ENCODE measurements at places on chromosomes 4 and X.
A peak's percentile ranks its signal among the peaks of the same experiment; 100 is the strongest.

DNA sequence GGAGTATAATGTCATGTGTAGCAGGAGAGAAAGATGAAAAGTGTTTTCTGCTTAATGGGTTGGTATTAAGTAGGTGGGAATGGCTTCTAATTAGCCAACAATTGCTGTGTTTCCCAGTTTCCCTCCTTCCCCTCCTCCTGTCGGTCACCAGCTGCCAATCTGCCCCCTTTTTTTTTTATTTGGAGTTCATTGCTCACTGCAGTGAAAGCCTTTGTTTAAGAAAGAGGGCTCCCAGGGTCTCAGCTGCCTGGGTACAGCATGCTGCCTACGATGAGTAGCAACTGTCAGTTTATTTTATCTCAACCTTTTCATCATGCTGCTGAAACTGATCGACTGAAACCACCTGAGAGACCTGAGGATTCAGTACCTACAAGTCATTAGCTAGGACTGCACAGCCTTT, 149.0 kb downstream of the POU4F2 start:
- no peak for DNase-seq

- DNase-seq, result peak; percentile 46
These were observed 4.3 kb upstream of the RBM3 start for GRCh38 chrX:48569958-48570357.

DNA sequence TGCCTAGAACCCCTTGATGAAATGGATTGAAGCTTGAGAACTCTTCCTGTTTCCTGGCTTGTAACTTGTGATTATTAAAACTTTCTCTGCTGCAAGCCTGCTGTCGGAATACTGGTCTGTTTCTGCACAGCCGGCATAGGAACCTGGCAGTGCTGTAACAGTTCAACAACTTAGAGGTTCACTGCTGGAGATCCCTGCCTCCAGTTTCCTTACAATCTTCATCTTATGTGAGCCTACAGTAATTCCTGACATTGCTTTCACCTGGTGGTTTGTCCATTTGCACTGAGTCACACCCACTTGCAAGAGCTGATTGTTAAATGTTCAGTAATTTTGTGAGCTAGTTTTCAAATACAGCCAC, 1.3 kb upstream of the SEPSECS start:
- DNase-seq, result no peak

DNA sequence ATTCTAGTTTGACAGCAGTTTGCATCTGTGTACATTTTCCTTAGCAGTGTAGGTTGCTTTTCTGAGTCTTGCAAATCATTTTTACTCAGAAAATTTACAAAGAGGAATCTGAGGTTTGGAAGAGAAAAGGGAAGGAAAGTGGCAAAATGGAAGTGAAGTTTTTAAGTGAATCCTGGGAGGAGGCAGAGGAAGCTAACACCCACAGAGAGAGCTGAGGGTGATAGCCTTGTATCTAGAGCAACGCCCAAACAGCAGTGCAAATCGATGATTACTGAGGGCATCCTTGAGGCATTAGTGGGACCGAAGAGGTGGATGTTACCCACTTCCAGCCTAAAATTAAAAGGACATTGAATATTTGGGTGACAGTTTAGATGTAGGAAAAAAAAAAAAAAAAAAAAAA, 31.8 kb downstream of the KLF3 start:
- DNase-seq, result peak; percentile 45

DNA sequence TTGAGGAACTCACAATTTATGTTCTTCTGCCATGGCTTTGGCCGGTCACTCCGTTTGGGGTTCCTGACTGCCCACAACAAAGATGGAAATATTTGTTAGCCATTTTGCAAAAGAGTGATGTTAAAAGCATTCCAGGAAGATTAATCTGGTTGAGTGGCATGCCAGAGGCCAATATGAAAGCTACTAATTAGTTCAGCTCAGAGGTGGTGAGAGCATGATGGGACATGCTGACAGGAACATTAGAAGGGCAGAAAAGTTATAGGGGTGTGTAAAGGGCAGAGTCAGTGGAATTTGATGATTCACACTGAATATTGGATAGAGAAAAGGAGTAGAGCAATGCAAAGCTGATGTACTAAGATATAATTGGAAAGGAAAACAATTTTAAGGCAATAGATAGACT, 94.4 kb downstream of the TLL1 start:
- DNase-seq, result no peak
